SK-N-MC (cell line): ENCODE measurements at places on chromosomes 5 and 9.

DNA sequence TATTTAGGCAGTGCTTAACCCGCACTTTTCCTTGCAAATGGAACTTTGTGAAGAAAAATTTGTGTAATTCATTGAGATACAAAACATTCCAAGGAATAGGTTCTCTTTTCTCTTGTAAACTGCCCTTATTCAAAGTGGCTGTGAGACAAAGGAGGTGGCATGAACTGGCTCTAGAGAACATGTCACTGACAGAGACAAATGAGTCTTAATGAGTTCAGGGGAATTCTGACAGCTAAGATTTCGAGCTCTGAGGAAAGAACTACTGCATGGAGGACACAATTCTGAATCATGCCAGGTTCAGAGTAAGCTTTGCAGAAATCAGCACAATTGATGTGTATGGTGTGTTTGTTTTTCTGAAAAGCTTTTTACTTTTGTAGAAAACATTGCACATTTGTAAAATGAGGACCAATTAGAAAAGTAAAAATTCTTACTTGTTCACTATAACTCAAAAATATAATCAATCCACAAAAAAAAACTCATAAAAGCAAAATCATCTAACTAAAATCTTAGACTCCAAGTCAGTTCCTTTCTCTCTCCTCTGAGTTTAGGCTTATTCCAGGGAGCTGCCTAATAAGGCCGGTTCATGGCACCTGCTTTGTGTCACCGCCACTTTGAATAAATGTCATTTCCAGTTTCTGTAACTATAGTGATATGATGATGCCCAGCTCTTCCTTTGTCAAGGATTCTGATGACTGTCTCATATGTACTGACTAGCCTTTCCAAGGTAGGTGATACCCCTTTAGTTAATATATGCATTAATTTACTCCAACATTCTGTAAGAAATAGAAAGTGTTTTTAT lies 163.2 kb downstream of the HCN1 start:
- DNase-seq = no peak

DNA sequence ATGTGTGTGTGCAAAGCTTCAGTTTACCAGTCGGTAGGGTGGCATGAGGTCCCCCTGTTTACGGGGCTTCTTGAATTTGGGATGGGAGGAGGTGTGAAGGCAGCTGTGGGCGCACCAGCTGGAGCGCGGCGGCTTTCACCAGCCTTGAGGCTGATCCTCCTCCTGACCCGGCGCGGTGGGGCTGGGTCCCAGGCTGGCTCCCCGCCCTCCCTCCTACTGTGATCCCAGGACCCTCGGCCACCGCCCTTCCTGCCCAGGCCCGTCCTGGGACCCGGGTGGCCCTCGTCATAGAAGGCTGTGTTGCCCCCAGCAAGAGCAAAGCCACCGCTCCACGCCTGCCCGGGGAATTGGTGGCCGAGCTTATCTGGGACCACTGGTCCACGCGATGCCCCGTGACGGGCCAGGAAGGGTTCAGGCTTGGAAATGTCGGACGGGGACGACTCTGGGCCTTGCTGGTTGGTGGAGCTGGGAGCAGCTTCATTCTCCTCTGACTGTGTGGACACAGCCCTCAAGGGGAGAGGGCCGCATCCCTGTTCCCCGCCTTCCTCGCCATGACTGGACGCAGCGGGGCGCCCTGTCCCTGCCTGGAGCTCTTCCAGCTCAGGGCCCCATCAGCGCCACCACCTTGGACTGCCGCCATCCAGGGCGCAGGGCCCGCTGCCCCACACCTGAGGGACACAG lies 271.1 kb upstream of the IRX1 start:
- DNase-seq = no peak

DNA sequence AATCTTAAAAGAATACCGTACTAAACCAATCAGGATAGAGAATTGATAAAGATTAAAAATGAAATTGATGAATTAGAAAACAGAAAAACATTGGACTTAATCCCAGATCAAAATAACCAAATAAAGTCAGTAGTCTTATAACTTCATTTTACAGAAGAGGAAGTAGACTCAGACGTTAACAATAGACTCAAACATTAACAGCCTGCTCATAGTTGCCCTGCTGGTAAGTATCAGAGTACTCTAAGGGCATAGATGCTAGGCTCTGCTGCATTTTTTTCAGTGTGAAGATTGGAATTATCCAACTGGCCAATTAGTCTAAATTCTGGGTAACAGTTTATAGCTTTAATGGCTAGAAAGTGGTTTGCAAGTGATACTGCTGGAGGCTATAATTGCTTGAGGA lies 42.9 kb downstream of the ADGRV1 start:
- DNase-seq = no peak

DNA sequence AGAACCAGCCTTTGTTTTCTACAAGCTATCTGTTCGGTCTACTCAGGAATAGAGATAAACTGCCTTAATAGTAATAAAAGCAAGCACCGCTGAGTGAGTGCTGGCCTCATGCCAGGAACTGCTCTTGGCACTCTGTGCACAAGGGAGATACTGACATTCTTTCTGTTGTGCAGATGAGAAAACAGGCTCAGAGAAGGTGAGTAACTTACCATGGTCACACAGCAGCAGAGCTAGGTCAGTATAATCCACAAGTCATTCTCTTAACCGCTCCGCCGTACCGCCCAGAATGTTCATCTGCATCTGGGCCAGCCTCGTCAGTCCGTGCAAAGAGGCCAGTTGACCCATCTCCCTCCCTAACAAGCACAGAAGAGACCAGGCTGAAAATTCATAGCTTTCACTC lies 27.4 kb downstream of the QRFP start:
- peak; percentile 50 for DNase-seq

DNA sequence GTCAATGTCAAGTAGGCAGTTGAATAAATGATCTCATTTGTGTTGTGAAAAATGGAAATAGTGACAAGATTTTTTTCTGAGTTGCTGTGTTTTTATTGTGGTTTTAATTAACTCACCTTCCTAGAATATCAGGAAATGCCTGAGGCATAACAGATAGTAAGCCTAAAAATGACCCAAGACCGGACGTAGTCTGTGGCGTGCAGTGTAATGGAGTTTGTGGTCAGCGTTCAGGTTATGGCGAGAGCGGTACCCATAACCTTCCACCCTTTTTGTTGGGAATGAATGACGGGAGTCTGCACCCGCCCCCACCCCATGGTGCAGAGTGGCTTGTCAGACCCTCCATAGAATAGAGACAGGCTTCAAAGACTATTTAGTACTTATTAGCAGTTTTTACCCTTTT lies 119.3 kb downstream of the GALNT10 start:
- DNase-seq = no peak

DNA sequence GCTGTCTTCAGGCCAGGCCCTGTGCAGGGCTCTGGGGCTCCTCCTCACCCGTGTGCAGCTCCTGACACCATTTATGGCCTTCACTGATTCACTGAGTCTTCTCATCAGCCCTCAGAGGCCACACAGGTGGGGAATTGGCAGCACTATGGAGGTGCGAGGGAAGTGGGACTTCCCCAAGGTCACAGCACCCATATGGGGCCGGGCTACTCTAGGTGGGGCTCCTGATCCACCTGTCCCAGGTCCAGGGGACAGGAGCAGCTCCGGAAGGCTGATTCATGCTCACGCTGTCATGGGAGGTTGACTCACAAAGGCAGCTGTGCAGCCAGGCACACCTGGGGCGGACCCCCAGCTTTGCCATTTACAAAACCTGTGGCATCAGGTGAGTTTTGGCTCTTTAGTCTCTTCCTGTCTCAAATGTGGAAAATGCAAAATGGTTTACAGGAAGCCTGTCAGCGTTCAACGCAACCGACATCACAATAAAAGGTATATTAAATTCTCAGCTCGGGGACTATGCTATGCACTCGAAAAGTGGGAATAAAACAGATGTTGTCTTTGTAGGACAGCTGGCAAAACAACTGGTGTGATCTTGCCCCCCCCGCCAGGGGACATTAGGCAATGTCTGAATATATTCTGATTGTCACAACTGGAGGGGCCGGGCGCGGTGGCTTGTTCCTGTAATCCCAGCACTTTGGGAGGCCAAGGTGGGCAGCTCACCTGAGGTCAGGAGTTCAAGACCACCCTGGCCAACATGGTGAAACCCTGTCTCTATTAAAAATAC lies 15.0 kb downstream of the NAIF1 start:
- no peak for DNase-seq
